ENCODE measurements at places on chromosomes 16 and 17. TPM values are rescaled to one million over a fixed set of nuclear protein-coding genes. Genes with fewer than 3 reads are reported as not detected.

CES5A gene
- total RNA-seq, result not detected

FN3K gene
- 2.2 TPM for total RNA-seq

PRSS22 gene
- total RNA-seq, result not detected

IL21R gene
- 4.7 TPM for total RNA-seq

GUCY2D gene
- total RNA-seq, result under 0.01 TPM

LAT gene
- total RNA-seq, result 1.2 TPM

TVP23A gene
- not detected for total RNA-seq

EME1 gene
- total RNA-seq, result 10.3 TPM

ZNF23 gene
- 7.2 TPM for total RNA-seq

ZNF830 gene
- total RNA-seq, result 9.4 TPM

KRTAP4-6 gene
- total RNA-seq, result not detected

SPATA2L gene
- total RNA-seq, result 11.5 TPM

FNDC8 gene
- not detected for total RNA-seq

TBC1D3B gene
- 0.37 TPM for total RNA-seq

CTF1 gene
- 1.1 TPM for total RNA-seq

DBNDD1 gene
- total RNA-seq, result not detected

PDILT gene
- total RNA-seq, result not detected

IRX3 gene
- 5.1 TPM for total RNA-seq

HOXB6 gene
- 8.8 TPM for total RNA-seq

CTRB2 gene
- total RNA-seq, result not detected

TBC1D3G gene
- total RNA-seq, result not detected

CSH2 gene
- not detected for total RNA-seq

HID1 gene
- not detected for total RNA-seq

Data from subcutaneous preadipocyte (primary cell).